Activated CD8-positive, alpha-beta memory T cell treated with anti-CD3 and anti-CD28 coated beads for 1 hour (primary cell): ENCODE measurements at places on chromosomes 3 and 15.

GRCh38 chr15:89679212-89679611 is at the start of gene PLIN1:
PLIN1 (minus strand) TSS chr15:89679367; CDS start chr15:89677489, 1,878 bp downstream.
- no peak for DNase-seq

GRCh38 chr3:18134386-18135059 is 290.6 kb downstream of the SATB1 start:
- no peak for DNase-seq

DNA sequence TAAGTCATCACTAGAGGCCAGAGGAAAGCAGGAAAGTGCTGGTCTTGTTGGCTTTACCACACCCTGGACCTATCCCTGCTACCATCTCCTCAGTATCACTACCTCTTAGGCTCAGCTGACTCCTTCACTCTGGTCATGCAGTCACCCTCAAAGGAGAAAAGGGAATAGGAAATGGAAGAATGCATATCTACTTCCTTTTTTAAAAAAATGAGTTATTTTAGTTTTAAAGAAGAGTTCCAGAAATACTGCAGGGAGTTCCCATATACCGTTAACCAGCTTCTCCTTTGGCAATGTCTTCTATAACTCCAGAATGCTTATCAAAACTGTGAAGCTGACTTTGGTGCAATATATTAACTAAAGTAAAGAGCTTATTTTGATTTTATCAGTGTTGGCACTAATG is 688.6 kb downstream of the DIPK2A start:
- no peak for DNase-seq

DNA sequence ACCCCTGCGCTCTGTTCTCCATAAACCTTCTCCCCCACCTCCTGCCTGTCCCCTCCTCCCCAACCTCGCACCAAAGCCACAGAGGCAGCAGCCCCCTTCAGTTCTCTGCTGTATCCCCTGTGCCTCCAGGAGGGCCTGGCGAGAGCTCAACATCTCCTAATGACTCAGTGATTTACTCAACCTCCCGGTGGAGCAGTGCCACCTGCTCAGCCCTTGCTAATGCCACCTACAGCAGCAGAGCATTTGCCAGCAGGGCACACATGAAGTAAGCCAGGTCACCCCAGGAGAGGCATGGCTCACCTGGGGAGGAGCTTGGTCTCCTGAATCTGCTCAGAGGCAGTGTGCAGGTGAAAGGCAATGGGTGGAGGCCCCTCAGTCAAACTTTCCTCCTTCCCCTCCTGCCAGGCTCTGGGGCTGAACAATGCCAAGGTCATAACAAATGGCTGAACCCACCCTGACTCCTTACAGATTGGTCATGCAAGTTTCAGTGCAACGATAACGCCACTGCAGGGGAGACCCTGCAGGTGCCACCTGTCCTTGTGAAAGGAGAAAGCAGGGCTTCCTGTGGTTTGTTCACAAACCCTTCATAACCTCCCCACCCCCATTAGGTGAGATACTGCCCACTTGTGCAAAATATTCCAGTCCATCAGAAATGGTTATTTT is 19.8 kb downstream of the TRPM1 start:
- DNase-seq, result no peak

DNA sequence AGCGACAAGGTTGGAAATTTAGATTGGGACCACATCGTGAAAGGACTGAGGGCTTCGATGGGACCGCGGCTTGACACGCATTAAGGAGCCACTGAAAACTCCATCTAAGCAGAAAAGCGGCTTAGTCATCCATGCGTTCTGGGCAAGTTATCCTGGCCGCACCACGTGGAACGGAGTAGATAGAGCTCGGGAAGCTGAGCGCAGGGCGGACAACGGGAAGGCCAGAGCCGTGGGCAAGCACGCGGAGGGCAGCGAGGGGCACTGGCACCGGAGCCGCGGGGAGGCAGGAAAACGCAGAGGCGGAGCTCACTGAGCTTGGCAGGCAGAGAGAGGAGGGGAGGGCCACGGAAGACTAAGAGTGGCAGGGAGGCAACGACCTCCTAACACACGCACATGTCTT is 61.3 kb upstream of the VGLL4 start:
- DNase-seq, result no peak

DNA sequence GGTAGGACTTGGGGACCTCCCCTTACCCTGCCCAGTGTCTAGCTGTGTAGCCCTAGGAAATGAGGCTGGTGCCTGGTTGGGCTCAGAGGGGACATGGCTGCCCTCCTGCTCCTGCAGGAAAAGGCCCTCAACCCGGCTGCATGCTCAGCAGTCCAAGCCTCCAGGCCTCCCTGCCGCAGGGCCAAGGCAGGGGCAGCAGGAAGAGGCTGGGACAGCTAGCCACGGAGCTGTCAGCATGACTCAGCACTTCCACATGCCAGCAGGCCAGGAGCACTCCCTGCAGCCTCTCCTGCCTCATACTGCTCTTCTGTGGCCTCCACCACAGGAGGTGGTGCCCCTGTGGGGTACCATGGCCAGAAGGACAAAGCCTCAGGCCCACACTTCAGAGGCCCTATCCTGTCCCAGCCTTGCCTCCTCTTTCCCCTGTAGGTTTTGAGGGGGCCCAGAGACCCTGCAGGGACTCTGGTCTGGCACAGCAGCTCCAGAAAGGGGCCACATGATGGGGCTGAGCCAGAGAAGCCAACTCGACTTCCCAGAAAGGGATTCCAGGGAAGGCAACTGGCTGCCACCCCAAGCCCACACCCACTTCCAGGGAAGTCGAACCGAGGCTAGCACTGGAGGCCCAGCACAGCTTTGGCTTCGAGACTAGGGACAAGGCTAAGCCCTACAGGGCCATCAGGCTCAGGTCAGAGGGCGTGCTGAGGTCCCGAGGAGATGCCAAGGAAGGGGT is 19.5 kb downstream of the TKT start:
- DNase-seq, result no peak

- no peak for DNase-seq
These were observed 63.6 kb downstream of the OSTN start for GRCh38 chr3:191262650-191263049.

DNA sequence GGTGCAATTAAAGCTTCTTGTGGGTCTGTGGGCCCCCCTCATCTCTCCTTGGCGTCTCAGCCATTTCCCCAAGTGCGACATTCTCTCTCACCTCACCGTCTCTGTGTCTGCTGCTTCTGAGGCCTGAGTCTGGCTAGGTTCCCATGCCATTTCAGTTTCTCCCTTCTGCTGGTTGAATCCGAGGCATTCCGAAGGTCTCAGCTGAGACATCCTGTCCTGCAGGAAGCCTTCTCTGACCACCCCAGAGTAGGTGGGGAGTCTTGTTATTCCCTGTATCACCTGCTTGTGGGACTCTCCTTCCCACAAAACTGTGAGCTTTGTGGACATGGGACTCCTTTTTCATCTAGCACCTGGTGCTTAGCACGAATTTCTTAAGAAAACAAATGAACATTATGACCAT is 78.3 kb downstream of the ASB7 start:
- no peak for DNase-seq

DNA sequence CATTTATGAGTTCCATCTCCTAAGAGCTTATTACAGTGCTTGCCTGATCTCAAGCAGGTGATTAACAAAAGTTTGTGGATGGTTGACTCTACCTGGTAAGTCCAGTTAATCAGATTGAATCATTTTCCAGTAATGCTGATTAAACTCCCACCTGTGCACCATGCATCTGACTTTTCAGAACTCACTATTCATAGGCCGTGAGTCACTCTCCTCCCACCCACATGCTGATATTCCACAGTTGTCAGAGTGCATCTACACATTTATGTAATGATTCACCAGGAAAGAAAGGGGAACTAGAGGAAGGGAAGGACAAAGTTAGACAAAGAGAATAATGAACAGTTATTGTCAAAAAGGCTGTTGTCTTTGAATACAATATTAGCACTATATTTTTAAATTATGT is 106.2 kb upstream of the UBE3A start:
- no peak for DNase-seq

GRCh38 chr3:149214702-149215101 is 6.9 kb downstream of the CP start:
- DNase-seq, result no peak
